Activated CD8-positive, alpha-beta memory T cell treated with anti-CD3 and anti-CD28 coated beads, Interleukin-2, amount 10 ng/mL, durations not matched to agents 7 days and 5 days (primary cell): ENCODE measurements at places on chromosomes 12 and 14. TPM values are rescaled to one million over a fixed set of nuclear protein-coding genes. Genes with fewer than 3 reads are reported as not detected.

DNA sequence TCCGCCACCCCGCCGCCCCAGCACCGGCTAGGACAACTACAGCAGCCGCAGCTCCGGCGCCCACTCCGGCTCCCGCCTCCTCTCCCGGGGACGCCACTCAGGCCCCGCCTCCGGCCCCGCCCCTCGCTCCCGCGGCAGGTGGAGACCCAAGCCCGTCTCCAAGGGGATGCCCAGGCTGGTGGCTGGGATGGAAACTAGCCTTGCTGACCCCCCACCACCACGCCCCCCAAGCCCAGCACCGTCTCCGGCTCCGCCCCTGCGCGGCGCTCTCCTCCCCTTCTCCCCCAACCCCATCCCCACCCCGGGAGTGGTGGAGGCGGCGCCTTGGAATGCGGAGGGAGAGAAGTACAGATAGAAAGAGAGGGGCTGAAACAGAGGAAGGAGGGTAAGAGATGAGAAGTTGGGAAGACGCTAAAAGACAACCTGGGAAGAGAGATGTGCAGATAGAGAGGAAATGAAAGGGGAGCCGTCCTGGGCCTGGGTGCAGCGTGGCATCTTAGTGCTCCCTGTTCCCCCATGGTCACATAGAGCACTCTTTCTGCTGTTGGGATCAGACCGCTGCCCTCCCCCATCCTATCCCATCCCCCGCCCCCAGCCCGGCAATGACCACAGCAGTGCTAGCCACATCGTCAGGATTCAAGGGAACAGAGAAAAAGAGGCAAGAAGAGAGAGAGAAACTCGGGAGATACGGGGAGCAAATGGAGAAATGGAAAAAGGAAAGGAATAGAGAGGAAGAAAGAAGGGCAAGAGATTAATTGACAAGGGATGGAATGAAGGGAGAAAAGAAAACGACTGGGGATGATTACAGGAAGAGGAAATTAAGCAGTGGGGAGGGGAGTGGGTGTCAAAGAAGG, at the start of gene ITGA7:
TSS of gene ITGA7 (minus strand) at position 64 of the 854 bp plus-strand sequence. CDS start 222 bp downstream, outside the sequence.
- H3K27ac ChIP-seq = no peak within 1 kb of the TSS
- no peaks in the 10 kb centered on the region for H3K36me3 ChIP-seq
- peak; percentile 69 for DNase-seq
- peaks cover 16% of the 10 kb centered on the region for H3K4me1 ChIP-seq
- H3K4me3 ChIP-seq = peak within 1 kb of the TSS; percentile 78

- H3K36me3 ChIP-seq = no peaks in the 10 kb centered on the region
- no peak for DNase-seq
- H3K4me3 ChIP-seq = no peak overlapping the region
- no peaks in the 10 kb centered on the region for H3K27me3 ChIP-seq
- H3K27ac ChIP-seq = no peak overlapping the region
Observed at GRCh38 chr14:86673523-86673969, 1143.6 kb downstream of the FLRT2 start.

GRCh38 chr14:52473557-52473956, 78.7 kb downstream of the TXNDC16 start:
- peaks cover 12% of the 10 kb centered on the region for H3K4me1 ChIP-seq
- peaks cover 38% of the 10 kb centered on the region for H3K36me3 ChIP-seq
- no peak for DNase-seq
- no peak overlapping the region for H3K27ac ChIP-seq
- H3K4me3 ChIP-seq = no peak overlapping the region

DNA sequence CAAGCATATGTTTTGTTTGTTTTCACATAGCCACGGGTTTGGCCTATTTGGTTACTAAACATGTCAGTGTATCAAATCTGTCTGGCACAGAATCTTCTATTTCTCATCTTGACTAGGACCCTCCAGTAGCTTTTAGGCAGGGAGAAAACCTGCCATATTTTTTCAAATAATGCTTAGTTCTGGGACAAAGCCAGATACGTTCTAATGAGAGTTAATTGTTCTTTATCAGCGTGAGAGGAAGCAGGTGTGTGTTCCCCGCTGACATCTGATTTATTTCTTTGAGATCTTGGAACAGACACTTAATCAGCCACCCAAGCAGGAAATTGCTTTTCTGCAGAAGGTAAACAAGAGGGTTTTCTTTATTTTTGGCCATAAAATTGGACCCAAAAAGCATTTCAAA, 54.8 kb downstream of the GOLGA5 start:
- H3K36me3 ChIP-seq = peaks cover 6% of the 10 kb centered on the region
- no peak for DNase-seq
- H3K27me3 ChIP-seq = peaks cover 4% of the 10 kb centered on the region
- H3K27ac ChIP-seq = no peak overlapping the region

- no peak overlapping the region for H3K27ac ChIP-seq
Observed at GRCh38 chr12:12229556-12230092, 37.2 kb downstream of the LRP6 start.

Gene GYS2
- total RNA-seq = not detected

Gene FAM90A1
- total RNA-seq = not detected
